RPMI7951 (cell line): ENCODE measurements at places on chromosomes 16 and 17. TPM values are rescaled to one million over a fixed set of nuclear protein-coding genes. Genes with fewer than 3 reads are reported as not detected.
A peak's percentile ranks its signal among the peaks of the same experiment; 100 is the strongest.

DNA sequence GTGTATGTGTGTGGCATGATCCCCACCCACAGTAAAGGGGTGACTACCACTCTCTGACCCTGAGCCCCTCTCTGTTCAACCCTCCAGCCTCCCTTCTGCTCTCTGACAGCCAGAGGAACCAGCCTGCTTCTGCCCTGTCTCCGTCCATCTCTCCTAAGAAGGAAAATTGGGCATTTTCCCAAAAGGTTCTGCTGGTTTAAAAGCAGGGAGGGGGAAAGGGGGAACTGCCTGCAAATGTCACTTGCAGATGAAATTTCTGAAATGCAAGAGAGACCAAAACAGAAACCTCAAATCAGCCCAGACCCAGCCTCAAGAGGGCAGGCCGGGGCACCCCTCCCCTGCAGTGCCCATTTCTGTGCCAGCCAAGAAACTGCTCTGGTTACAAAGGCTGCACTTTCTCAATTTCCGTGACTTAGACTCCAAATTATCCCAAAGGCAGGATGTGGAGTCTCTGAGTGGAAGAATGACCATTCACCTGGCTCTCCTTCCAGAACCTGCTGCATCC is 197.9 kb downstream of the RBFOX3 start:
- DNase-seq: no peak

GRCh38 chr17:60091908-60092331 is 13.2 kb upstream of the HEATR6 start:
- DNase-seq: peak; percentile 60

The PTX4 gene
- total RNA-seq: not detected in 2 replicates

GRCh38 chr17:75073618-75074047 is 14.1 kb upstream of the SLC16A5 start:
- no peak for DNase-seq

- no peak for DNase-seq
Observed at GRCh38 chr17:3974980-3975379, 10.7 kb upstream of the ATP2A3 start.

- no peak for DNase-seq
Observed at GRCh38 chr17:74768763-74769114, 7.4 kb downstream of the NAT9 start.

- DNase-seq: no peak
Observed at GRCh38 chr16:27111486-27111885, 44.8 kb downstream of the C16orf82 start.

GRCh38 chr16:87062569-87063442 is 254.4 kb downstream of the C16orf95 start:
- DNase-seq: peak; percentile 65

- DNase-seq: no peak
Observed at GRCh38 chr17:44608727-44609435, 47.4 kb upstream of the MEIOC start.

GRCh38 chr17:64400642-64401041 is 10.0 kb upstream of the PECAM1 start:
- no peak for DNase-seq

DNA sequence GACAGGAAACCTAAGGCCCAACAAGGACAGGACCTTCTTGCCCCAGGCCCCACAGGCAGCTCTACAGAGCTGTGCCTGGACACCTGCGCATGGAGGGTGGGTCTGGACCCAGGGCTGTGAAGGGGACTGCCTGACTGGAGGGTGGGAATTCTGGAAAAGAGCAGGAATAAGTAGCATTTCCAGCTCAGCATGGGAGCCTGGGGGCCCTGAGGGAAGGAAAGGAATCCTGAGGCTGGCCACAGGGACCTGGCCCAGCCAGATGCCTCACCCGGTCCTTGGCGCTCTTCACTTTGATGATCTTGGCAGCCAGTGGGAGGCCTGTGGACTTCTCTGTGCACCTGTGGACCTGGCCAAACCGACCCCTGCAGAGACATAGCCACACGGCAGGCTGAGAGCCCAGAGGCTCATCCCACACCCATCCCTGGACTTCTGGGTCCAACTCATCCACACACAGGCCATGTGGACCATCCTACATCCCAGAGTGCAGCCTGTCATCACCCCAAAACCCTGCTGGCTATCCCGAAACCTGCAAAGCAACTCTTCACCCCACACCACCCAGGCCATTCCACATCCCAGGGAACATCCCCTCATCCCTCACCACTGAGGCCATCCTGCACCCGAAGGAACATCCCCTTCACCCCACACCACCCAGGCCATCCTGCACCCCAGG is 18.7 kb downstream of the MYLK3 start:
- no peak for DNase-seq

The CAPNS2 gene
- 0.20 and 0.60 TPM in 2 replicates for total RNA-seq

The TOX3 gene
- not detected in 2 replicates for total RNA-seq

The SGCA gene
- not detected in 2 replicates for total RNA-seq

GRCh38 chr16:2177101-2177500 is 19.3 kb downstream of the CASKIN1 start:
- DNase-seq: no peak

DNA sequence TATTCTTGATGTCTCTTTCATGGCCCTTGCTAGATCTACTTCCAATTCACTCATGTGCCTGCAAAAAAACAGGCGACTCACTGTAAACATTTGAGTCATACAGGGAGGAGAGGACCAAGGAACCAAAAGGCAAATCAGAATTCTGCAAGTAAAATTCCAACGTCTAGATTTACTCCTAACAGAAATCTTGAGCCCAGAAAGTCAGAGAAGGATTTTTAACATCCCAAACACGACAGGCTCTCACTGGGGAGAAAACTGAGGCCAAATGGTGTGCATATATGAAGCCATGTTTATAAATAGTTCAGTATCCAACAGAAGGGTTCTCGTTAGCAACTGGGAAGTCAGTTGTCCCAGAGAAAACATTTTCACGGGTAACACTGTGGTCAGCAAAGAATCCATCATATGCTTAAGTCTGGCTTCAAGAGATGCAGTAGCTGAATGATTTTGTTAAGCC is 40.1 kb downstream of the LITAF start:
- DNase-seq: peak; percentile 34

GRCh38 chr16:86406056-86406455 is 104.3 kb upstream of the FOXF1 start:
- no peak for DNase-seq
